ENCODE measurements at places on chromosomes 5 and 9. TPM values are rescaled to one million over a fixed set of nuclear protein-coding genes. Genes with fewer than 3 reads are reported as not detected.

FAM170A gene
- total RNA-seq = not detected

SPATA31A3 gene
- total RNA-seq = not detected

SLIT3 gene
- total RNA-seq = 54.1 TPM

CCIN gene
- 0.80 TPM for total RNA-seq

PCDHA7 gene
- 1.3 TPM for total RNA-seq

FYB1 gene
- 10.2 TPM for total RNA-seq

PIK3R1 gene
- 193 TPM for total RNA-seq

MZB1 gene
- total RNA-seq = 35.4 TPM

AGXT2 gene
- total RNA-seq = not detected

TNFSF8 gene
- total RNA-seq = 4.7 TPM

ASPN gene
- 6.2 TPM for total RNA-seq

EXOSC3 gene
- total RNA-seq = 49.9 TPM

BTNL3 gene
- under 0.01 TPM for total RNA-seq

SPATA31A7 gene
- total RNA-seq = not detected

HMCN2 gene
- total RNA-seq = 0.29 TPM

MARCOL gene
- not detected for total RNA-seq

FAT2 gene
- total RNA-seq = 3.6 TPM

SPOCK1 gene
- total RNA-seq = 24.3 TPM

Data from breast epithelium (tissue), 4 donors.